ENCODE measurements at places on chromosomes 3 and 15. TPM values are rescaled to one million over a fixed set of nuclear protein-coding genes. Genes with fewer than 3 reads are reported as not detected.

GOLGA8J gene
- total RNA-seq: not detected

LDHAL6B gene
- not detected for total RNA-seq

CA12 gene
- 303 TPM for total RNA-seq

PTPN23 gene
- 135 TPM for total RNA-seq

ELL3 gene
- total RNA-seq: 52.5 TPM

SLC6A11 gene
- 7.9 TPM for total RNA-seq

DNA sequence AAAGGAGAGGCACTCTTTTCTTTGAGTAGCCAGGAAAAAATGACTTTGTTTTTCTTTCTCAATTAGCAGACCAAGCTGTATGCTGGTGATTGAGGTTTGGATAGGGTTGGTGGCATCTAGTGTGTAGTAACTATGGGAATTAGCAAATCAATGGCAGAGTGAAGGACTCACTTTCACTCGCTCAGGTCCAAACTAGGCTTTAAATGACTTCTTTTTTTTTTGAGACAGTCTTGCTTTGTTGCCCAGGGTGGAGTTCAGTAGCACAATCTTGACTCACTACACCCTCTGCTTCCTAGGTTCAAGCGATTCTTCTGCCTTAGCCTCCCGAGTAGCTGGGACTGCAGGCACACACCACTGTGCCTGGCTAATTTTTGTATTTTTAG, 35.9 kb downstream of the PRKCI start:
- H3K36me3 ChIP-seq: peaks cover 11% of the 10 kb centered on the region
- no peaks in the 10 kb centered on the region for H3K27me3 ChIP-seq
- H3K4me1 ChIP-seq: no peaks in the 10 kb centered on the region
- DNase-seq: no peak
- no peak overlapping the region for H3K27ac ChIP-seq

DNA sequence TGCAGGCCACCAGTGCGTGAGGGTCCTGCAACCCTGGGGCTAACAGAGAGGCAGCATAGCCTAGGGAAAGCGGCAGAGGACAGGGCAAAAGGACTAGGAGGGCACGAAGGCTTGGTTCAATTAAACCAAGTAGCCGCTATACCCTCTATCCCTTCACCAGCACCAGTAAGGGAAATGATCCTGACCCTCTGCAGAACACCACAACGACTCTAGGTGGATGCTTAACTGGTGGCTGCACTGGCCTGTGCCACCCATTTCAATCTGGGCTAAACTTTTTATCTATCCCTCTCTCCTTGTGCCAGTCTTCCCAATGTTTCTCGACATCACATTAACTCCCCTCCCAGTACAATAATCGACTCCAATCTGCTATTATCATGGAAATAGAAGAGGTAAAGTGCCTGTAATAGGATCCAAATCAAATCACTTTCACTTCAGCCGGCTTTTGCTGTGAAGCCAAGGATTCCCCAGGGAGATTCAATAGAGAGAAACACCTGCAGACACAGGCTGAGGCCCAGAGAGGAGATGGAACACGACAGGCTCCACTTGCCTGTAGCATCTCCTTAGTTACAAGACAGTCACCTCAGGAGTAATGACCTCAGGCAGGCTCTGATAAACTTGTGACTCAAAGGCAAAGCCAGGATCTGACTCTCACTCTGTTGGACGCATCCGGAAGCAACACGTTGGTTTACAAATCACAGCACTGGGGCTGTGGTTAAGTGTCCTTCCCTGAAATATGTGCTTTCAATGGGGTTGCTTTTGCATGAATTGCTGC, 791.6 kb upstream of the ARRDC4 start:
- no peaks in the 10 kb centered on the region for H3K4me1 ChIP-seq
- DNase-seq: no peak
- H3K27me3 ChIP-seq: no peaks in the 10 kb centered on the region
- no peaks in the 10 kb centered on the region for H3K36me3 ChIP-seq
- no peak overlapping the region for H3K27ac ChIP-seq

- H3K4me1 ChIP-seq: no peaks in the 10 kb centered on the region
- no peaks in the 10 kb centered on the region for H3K36me3 ChIP-seq
- H3K27me3 ChIP-seq: no peaks in the 10 kb centered on the region
- DNase-seq: no peak
These were observed 192.5 kb downstream of the RSL24D1 start for GRCh38 chr15:55003965-55004873.

DNA sequence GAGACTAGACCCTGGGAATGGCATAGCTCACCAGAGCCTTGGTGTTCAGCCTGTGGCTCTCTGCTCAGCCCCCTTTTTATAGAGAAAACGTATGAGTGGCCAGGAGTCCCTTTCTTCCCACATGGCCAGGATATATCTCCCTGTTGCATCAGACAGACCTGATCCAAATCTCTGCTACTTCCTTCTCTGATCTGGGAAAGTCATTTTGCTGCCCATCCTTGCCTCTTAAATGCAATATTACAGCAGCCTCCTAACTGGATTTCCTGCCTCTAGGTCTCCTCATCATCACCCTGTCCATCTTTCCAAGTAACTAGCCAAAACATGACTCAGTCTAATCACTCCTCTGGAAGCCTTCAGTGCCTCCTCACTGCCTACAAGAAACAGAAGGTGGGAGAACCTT, 42.9 kb downstream of the CTDSPL start:
- DNase-seq: no peak
- H3K36me3 ChIP-seq: no peaks in the 10 kb centered on the region
- H3K27ac ChIP-seq: no peak overlapping the region

- H3K4me3 ChIP-seq: no peak overlapping the region
- no peaks in the 10 kb centered on the region for H3K27me3 ChIP-seq
- no peaks in the 10 kb centered on the region for H3K4me1 ChIP-seq
- no peaks in the 10 kb centered on the region for H3K36me3 ChIP-seq
- DNase-seq: no peak
These were observed 374.9 kb upstream of the LRRC3B start for GRCh38 chr3:26247712-26248111.

GRCh38 chr3:13074006-13074375, 762 bp upstream of the IQSEC1 start:
- H3K27ac ChIP-seq: no peak overlapping the region
- no peak overlapping the region for H3K4me3 ChIP-seq
- peaks cover 51% of the 10 kb centered on the region for H3K27me3 ChIP-seq
- H3K4me1 ChIP-seq: peaks cover 36% of the 10 kb centered on the region

DNA sequence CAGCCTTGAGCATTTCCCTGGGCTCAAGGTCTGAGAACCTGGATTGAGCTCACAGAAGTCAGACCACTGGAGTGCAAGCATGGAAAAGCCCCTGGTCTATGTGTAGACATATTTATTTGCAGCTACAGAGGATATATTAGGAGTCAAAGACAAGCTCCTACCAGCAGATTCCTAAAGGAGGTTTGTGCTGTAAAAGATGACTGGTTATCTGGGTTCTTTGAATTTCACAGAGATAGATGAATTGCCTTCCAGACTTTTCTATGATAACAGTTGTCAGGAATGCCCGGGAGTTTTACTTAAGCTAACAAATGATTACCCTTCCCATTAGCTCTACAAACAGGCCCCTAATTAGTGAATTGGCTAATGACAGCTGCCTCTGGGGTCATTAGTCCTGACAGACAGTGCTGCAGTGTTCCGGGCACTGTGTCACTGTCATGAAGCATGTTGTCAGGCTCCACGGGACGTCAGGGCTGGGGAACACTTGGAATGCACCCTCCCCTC, 48.8 kb upstream of the PLXNA1 start:
- DNase-seq: no peak
- H3K27ac ChIP-seq: no peak overlapping the region
- H3K4me1 ChIP-seq: peaks cover 34% of the 10 kb centered on the region
- no peaks in the 10 kb centered on the region for H3K36me3 ChIP-seq
- no peak overlapping the region for H3K4me3 ChIP-seq
- no peaks in the 10 kb centered on the region for H3K27me3 ChIP-seq

DNA sequence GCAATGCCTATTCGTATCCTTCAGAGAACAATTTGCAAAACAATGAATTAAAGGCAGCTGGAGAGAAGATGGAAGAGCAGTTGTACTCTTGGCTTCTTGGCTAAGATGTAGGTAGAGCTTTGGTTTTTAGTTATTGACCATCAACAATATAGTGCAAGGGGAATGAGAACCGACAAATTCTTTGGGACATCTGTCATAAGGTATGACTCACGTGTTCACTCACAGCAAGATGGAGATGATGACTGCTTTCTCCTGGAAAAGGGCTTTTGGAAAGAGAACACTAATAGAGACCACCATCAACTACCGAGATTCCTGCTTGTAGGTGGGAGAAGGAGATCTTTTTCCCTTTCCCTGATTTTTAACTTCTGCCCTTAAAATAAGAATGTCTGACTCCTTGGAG, 234.9 kb downstream of the NTRK3 start:
- peaks cover 2% of the 10 kb centered on the region for H3K27me3 ChIP-seq
- no peak overlapping the region for H3K27ac ChIP-seq
- H3K36me3 ChIP-seq: no peaks in the 10 kb centered on the region
- H3K4me3 ChIP-seq: no peak overlapping the region
- no peak for DNase-seq

DNA sequence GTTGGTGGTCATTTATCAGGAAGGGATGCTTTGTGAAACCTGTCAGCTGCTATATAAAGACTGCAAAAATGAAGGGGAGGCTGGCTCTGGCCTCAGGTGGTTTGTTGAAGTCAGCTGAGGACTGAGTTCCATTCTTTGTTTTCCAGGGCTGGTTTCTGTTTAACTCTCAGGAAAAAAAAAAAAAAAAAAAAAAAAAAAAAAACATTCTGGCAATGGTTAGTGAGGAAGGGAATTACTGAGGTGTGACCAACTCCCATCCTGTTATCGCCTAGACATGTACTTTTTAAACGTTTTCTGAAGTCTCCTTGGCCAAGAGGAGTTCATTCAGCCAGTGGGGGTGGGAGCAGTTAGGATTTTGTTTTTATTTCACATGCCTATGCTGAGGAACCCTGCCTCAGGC, 316.3 kb downstream of the OXSM start:
- no peaks in the 10 kb centered on the region for H3K4me1 ChIP-seq
- no peaks in the 10 kb centered on the region for H3K27me3 ChIP-seq
- no peak overlapping the region for H3K27ac ChIP-seq
- no peak for DNase-seq
- H3K4me3 ChIP-seq: no peak overlapping the region

DNA sequence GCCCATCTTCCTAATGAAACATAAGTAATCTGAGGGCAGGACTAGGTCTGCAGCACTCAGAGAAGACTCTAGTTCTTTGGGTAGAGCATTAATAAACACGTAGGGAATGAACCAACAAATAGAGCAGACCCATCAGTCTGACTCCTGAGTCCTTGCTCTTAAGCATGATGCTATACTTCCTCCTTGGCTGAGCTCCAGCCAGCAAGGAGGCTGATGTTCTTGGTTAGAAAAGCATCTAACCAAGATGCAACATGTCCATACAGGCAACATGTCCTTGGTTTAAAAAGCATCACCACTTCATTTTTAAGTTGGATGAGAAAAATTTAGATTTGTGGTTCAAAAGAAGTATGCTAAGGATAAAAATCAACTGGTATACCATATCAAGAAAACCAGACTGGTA, 8.5 kb upstream of the MYH15 start:
- no peak for DNase-seq
- H3K36me3 ChIP-seq: no peaks in the 10 kb centered on the region
- H3K27me3 ChIP-seq: no peaks in the 10 kb centered on the region
- no peaks in the 10 kb centered on the region for H3K4me1 ChIP-seq
- H3K27ac ChIP-seq: no peak overlapping the region

- H3K36me3 ChIP-seq: peaks cover 75% of the 10 kb centered on the region
- peak overlapping the region; percentile 92 for H3K27ac ChIP-seq
- H3K4me1 ChIP-seq: peaks cover 37% of the 10 kb centered on the region
- no peak for DNase-seq
- H3K27me3 ChIP-seq: no peaks in the 10 kb centered on the region
These were observed 6.8 kb upstream of the NCKIPSD start for GRCh38 chr3:48692551-48692950.

- H3K4me3 ChIP-seq: no peak overlapping the region
- H3K36me3 ChIP-seq: no peaks in the 10 kb centered on the region
- no peak overlapping the region for H3K27ac ChIP-seq
- no peak for DNase-seq
These were observed 43.1 kb downstream of the SAMMSON start for GRCh38 chr3:70042641-70043040.

DNA sequence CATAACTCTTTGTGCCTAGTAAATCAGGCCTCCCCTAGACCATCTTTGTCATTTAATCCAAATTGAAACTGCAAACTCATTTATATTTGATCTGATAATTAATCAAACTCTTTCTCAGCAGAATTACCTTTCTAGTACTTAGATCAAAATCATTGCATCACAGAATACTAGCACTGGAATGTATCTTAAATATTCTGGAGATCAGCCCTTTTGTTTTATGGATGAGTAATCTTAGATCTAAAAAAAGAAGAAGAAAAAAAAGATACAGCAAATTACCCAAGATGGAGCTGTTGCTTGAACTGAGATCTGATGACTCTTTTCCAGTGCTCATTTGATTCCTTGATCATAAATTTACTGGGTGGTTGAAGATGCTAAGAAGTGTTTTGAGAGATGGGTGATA, 47.9 kb downstream of the NAALADL2 start:
- H3K4me1 ChIP-seq: no peaks in the 10 kb centered on the region
- no peak overlapping the region for H3K4me3 ChIP-seq

DNA sequence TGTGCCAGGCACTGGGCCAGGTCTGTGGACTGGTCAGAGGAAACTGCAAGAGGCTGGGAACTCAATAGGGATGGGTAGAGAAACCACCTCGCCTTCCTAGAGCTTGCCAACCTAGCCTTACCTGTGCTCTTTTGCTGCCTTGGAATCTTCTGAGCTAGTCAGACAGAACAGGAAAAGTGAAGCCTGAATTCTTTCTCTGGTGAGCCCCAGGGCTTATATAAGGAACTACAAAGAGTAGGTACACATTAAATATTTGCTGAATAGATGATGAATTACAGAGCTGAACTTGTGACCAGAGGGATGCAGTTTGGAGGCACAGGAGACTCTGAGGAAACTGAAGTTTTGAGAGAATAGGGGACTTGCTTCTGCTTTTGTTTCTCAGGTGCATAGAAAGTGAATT, 15.6 kb upstream of the FBXW12 start:
- no peak for DNase-seq
- H3K4me1 ChIP-seq: no peaks in the 10 kb centered on the region
- no peak overlapping the region for H3K4me3 ChIP-seq
- H3K36me3 ChIP-seq: no peaks in the 10 kb centered on the region

DNA sequence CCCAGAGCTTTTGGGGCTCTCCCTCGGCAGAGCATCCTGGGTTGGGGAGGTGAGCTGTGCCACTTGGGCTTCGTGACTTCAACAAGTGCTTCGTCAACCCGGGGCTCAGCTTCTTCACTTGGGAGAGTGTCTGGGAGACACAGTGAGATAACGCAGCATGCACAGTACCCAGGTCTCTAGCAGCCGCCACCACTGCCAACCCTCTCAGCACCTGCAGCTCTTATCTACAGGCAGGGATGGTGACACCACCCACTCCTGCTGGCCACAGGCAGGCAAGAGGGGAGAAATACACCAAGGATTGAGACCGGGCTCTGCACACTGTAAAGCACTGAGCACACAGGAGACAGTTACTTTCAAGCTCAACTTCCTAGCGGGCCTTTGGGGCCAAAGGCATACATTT, 11.6 kb downstream of the TKT start:
- H3K36me3 ChIP-seq: peaks cover 31% of the 10 kb centered on the region
- peaks cover 19% of the 10 kb centered on the region for H3K4me1 ChIP-seq
- H3K4me3 ChIP-seq: no peak overlapping the region
- no peaks in the 10 kb centered on the region for H3K27me3 ChIP-seq

GRCh38 chr3:7506606-7507180, 645.8 kb downstream of the GRM7 start:
- H3K4me3 ChIP-seq: no peak overlapping the region
- DNase-seq: no peak
- no peaks in the 10 kb centered on the region for H3K27me3 ChIP-seq
- no peak overlapping the region for H3K27ac ChIP-seq

GRCh38 chr3:43455233-43455632, 166.6 kb downstream of the ANO10 start:
- H3K4me3 ChIP-seq: no peak overlapping the region
- DNase-seq: no peak
- H3K27me3 ChIP-seq: no peaks in the 10 kb centered on the region
- no peaks in the 10 kb centered on the region for H3K4me1 ChIP-seq
